HEK293T (cell line): ENCODE measurements at places on chromosomes 12 and 14.

- DNase-seq, result no peak
These were observed 218.1 kb upstream of the RTL1 start for GRCh38 chr14:101121508-101122139.

GRCh38 chr12:111720457-111720856, 34.6 kb downstream of the ACAD10 start:
- DNase-seq, result no peak

GRCh38 chr12:94415066-94415465, 44.6 kb downstream of the CEP83 start:
- no peak for DNase-seq

DNA sequence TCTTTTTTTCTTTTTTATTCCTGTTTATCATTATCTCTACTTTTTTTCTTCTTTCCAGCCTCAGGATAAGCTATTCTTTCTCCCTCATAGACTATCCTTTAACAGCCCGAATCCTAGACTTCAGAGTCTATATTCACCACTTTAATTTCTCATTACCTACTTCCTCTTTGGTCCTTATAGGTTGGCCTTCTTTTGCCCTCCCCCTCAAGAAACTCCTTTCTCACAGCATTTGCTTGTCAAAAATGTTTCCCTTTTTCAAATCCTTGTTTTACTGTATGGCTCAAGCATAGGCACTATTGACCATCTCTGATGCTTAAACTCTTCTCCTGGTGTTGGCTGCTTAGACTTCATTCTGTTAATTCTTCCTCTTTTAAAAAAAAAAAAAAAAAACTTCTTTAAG, 52.5 kb downstream of the KIAA0586 start:
- no peak for DNase-seq

- no peak for DNase-seq
These were observed 1.5 kb upstream of the CCDC63 start for GRCh38 chr12:110845339-110845682.
